Small intestine (tissue), 16 donors: ENCODE measurements at places on chromosomes 3 and 15.

- DNase-seq: peak; percentile 73
These were observed at the start of gene C3orf80 for GRCh38 chr3:160225176-160226025. C3orf80 (plus strand) TSS chr3:160225422; CDS start chr3:160225636, 214 bp downstream.

GRCh38 chr15:43954181-43954621 is 127.4 kb downstream of the WDR76 start:
- no peak for DNase-seq

- DNase-seq: peak; percentile 61
These were observed 348.6 kb downstream of the PLCL2 start for GRCh38 chr3:17233398-17233800.

DNA sequence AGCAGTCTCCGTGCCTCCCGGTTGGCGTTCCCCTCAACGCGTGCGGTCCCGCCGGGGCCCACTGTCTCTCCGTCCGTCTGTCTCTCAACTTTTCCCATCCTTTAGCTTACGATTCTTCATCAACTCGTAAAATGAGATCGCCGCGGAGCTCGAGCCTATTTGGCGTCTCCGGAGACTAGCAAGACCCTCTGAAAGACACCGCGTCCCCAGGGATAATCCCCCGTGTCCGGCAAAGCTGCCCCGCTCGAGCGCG is 3.4 kb downstream of the GATA2 start:
- no peak for DNase-seq

GRCh38 chr3:152278756-152279427 is 10.2 kb downstream of the MBNL1 start:
- no peak for DNase-seq

GRCh38 chr15:77659350-77660321 is 26.9 kb upstream of the LINGO1 start:
- peak; percentile 92 for DNase-seq

DNA sequence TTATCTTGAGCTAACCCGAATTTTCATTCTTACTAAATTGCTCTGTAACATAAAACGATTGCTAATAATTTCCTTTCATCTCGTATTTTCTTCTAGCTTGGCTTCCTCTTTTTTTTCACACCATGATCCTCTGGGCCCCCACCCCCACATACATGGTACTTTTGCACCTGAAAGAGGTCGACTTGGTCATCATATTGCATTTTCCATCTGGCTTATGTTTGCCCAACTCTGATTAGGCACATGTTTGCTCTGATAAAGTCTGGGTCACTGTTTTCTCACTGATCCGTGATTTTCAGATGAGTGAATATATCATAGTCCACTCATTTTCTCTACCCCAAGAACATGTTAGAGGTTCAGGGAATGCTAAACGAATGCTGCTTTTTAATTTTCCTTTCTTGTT is 49.5 kb downstream of the ARRDC4 start:
- no peak for DNase-seq

- peak; percentile 44 for DNase-seq
These were observed 40.5 kb downstream of the SH3BP5 start for GRCh38 chr3:15291589-15292541.
